Mesendoderm (in vitro differentiated cells): ENCODE measurements at places on chromosomes 2 and 18.
A peak's percentile ranks its signal among the peaks of the same experiment; 100 is the strongest.

DNA sequence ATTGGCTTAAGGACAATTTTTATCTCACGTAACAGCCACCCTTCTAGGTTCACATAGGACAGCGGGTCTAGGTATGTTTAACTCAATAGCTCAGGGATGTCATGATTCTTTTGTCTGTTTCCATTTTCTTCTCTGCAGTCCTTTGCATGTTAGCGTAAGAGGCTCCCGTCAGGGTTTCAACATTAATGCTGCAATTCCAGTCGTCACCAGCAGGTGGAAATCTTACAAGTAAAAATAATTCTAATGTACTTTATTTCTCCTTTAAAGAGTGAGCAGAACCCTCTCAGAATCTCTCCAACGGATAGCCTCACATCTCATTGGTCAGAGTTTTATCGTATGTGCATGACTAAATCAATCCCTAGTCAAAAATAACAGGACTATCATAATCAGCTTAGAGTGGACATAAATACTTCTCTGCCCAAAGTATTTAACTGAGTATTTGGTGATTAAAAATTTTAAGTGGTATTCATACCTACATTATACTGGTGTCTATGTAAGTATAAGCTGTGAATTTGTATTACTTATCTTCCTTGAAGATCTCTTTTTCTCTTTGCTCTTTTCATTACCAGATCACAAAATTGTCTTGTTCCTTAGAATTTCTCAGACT, 487.2 kb upstream of the GCFC2 start:
- H3K27me3 ChIP-seq = no peaks in the 10 kb centered on the region
- peaks cover 2% of the 10 kb centered on the region for H3K4me1 ChIP-seq
- DNase-seq = peak; percentile 88
- H3K36me3 ChIP-seq = no peaks in the 10 kb centered on the region
- no peak overlapping the region for H3K27ac ChIP-seq
- H3K4me3 ChIP-seq = no peak overlapping the region

DNA sequence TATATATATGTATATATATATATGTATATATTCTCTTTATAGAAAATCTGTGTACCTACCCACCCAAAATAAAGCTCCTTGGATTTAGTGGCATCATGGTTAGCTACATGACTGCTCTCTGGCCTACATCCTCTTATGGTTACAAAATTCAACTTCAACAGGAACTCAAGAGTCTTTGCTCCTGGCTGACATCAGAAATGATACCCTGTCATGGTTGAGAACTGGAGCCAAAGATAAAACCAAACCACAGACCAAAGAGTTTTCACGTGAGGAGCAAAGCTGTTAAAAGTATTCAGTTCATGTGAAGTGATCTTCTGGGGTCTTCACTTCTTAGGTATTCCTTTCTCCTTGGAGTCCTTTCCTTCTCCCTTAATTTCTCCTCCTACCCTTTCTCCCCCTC, 476.3 kb downstream of the SOX11 start:
- H3K36me3 ChIP-seq = no peaks in the 10 kb centered on the region
- DNase-seq = no peak
- no peak overlapping the region for H3K4me3 ChIP-seq
- no peaks in the 10 kb centered on the region for H3K4me1 ChIP-seq
- no peak overlapping the region for H3K27ac ChIP-seq
- H3K27me3 ChIP-seq = no peaks in the 10 kb centered on the region

DNA sequence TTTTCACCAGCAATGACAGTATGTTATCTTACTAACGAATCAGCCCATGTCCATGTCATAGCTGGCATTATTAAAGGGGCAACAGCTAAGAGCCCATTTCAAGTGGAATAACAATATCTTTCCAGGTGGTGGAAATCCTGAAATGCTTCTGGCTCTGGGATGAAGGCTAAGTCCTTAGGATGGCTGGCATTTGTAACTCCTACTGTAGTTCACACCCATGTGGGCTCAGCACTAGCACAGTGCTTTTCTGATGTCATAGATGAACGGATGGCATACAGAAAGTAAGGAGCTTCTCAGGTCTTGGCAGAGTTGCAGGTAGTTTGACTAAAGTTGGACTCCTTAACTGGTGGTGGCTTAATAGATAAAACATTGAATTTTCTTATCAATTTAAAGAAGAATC, 10.0 kb downstream of the TMEM200C start:
- H3K4me1 ChIP-seq = no peaks in the 10 kb centered on the region
- no peak overlapping the region for H3K4me3 ChIP-seq
- DNase-seq = no peak
- no peak overlapping the region for H3K27ac ChIP-seq
- no peaks in the 10 kb centered on the region for H3K36me3 ChIP-seq

GRCh38 chr2:239116456-239117246, 268.8 kb downstream of the TWIST2 start:
- H3K27me3 ChIP-seq = no peaks in the 10 kb centered on the region
- no peak for DNase-seq
- H3K4me1 ChIP-seq = no peaks in the 10 kb centered on the region
- no peak overlapping the region for H3K4me3 ChIP-seq

GRCh38 chr2:47653902-47654789, 128.8 kb upstream of the MSH6 start:
- DNase-seq = peak; percentile 59
- no peak overlapping the region for H3K27ac ChIP-seq
- H3K4me3 ChIP-seq = no peak overlapping the region
- peaks cover 8% of the 10 kb centered on the region for H3K4me1 ChIP-seq
- H3K27me3 ChIP-seq = no peaks in the 10 kb centered on the region

DNA sequence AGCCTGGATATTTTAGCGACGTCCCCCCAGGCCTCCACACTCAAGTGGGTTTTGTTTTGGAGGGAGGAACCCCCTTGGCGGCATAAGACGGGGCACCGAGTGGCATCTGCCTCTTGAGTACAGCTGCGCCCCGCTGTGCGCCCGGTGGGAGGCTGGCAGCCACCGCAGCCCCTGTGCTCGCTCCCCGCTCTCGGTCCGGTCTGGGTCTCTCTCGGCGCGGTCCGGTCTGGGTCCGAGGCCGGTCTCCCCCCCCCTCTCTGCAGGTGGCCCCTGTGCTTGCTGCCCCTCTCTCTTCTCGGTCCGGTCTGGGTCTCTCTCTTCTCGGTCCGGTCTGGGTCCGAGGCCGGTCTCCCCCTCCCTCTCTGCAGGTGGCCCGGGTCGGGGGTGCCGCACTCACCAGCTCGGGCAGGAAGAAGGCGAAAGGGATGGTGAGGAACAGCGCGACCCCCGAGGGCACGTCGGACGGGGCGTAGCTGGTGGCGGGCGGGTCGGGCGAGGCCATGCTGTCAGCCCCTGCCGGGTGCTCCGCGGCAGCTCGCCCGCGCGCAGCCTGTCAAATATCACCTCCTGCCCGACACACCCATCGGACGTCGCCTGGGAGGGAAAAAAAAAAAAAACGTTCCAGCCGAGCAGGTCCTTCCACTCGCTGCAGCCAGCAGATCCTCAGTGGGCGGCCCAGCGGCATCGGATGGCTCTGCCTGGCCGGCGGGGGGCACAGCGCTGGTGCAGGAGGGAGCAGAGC, at the start of gene MALL:
TSS of gene MALL (minus strand) at position 532 of the 742 bp plus-strand sequence. CDS start at position 502, 30 bp downstream.
- no peaks in the 10 kb centered on the region for H3K36me3 ChIP-seq
- peaks cover 4% of the 10 kb centered on the region for H3K4me1 ChIP-seq
- H3K27me3 ChIP-seq = peaks cover 2% of the 10 kb centered on the region

DNA sequence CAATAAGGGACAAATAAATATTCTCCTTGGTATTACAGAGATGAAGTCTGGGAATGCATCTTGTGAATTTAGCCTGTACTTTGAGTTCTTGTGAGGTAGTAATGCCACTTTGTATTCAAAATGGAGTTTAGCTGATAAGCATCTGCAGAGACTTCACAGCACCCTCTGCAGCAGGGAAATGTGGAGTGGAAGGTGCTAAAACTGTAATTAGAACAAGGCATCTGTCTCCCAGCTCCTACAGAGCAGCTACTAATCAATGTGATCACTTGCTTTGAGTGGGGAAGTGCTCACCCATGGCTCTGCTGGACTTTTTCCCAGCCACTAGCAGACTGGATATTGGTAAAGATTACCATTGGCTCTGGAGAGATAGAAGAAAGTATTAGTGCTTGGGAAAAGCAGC, 56.2 kb upstream of the TMEFF2 start:
- peak; percentile 93 for DNase-seq
- no peak overlapping the region for H3K27ac ChIP-seq
- H3K4me1 ChIP-seq = peaks cover 2% of the 10 kb centered on the region
- no peaks in the 10 kb centered on the region for H3K36me3 ChIP-seq
- no peak overlapping the region for H3K4me3 ChIP-seq

DNA sequence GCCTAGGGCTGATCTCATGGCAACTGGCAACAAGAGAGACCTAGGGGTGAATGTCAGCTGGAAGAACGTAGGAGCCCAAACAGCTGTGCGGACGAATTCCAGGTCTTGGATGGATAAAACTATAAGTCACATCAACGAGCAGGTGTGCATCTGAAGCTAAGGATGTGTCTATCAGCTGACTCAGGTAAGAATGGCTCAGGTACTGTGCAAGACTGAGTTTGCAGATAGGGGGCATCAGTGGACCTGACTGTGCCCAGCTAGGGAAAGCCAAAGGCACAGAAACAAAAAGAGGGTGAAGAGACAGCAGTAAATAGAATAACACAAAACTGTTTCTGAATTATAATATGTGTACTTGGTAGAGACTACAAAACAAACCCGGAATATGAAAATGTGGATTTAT, 357.3 kb downstream of the ZEB2 start:
- no peak overlapping the region for H3K4me3 ChIP-seq
- H3K4me1 ChIP-seq = no peaks in the 10 kb centered on the region
- H3K36me3 ChIP-seq = no peaks in the 10 kb centered on the region
- no peak overlapping the region for H3K27ac ChIP-seq
- H3K27me3 ChIP-seq = no peaks in the 10 kb centered on the region
- peak; percentile 73 for DNase-seq

DNA sequence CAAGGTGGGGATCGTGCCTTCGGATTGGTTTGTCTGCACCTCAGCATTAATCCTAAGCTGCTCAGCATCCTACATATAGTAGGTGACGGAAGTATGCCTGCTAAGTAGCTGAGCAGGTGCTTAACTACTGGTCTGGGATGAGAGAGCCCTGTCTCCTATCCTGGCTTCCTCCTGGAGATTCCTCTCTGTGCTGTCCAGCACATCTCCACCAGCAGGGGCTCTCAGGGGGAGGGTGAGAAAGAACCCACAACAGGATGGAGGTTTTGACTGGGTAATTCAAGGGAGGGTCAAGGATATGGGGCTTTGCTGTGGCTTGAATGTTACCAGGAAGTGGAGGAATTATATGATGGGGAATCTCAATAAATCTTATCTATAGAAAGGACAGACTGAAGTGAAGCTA, 45.4 kb upstream of the KIF5C start:
- H3K4me3 ChIP-seq = no peak overlapping the region
- no peaks in the 10 kb centered on the region for H3K36me3 ChIP-seq
- H3K27me3 ChIP-seq = no peaks in the 10 kb centered on the region

DNA sequence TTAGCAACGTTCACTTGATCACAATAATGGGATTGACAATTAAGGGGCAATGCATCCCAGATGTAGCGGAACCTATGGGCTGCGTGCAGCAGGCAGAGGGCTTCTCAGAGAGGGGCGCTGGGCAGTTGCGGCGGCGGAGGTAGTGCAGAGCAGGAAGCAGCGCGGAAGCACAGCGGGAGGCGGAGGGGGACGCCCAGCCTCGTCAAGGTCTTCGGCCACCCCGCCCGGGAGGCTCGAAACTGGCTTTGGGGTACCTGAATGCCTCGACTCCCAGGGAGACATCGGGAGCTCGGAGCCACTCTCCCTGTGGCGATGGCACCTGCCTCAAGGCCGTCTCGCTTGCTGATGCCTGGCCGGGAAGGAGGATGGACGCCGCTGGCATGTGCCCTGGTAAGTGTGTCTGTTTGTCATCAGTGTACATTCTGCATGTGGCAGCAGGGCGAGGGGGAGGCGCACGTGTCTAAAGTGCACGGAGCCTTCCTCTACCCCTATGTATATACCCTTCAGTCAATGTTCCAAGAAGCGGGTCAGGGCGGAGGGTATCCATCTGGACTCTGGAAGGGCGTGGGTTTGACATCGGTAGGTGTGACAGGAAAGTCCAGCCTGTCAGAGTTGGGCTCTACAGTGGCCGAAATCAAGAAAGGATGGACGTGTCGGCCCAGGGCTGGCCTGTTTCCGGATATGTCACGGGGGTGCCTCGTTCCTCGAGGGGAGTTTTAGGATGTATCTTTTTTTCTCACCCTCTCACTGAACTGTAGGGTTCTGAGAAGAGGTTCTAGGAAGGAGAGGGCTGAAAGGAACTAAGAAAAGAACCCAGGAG, 7.5 kb upstream of the SP9 start:
- peak; percentile 26 for DNase-seq
- peaks cover 41% of the 10 kb centered on the region for H3K27me3 ChIP-seq
- no peak overlapping the region for H3K4me3 ChIP-seq

DNA sequence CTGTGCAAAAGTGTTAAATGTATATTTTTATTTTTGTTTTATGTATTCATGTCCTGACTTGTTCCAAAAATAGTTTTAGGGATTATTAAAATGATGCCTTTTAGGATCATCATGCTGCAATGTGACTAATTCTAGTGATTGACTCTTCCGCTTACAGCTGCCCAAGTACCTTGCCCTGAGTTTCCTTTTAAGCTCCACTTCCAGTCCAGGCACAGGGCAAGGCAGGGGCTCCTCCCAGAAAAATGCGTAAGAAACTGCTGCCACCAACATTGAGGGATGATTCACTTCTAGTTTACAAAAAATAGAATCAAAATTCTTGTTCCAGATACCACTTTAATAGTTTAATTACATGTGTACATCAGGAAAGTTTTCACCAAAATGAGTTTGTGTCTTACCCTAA, 116.4 kb downstream of the IRS1 start:
- no peaks in the 10 kb centered on the region for H3K4me1 ChIP-seq
- no peaks in the 10 kb centered on the region for H3K36me3 ChIP-seq

DNA sequence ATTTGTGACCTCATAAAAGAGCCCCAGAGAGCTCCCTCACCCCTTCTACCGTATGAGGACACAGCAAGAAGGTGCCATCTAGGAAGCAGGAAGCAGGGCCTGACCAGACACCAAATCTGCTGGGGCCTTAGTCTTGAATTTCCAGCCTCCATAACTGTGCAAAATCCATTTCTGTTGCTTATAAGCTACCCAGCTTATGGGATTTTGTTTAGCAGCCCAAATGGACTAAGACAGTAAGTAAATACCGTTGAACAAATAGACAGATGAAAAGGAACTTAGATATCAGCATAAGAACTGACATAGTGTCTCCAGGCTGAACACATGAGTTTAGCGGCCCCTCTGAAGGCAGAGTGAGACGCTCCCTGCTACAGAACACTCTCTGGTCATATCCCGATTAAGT, 130.9 kb downstream of the UXS1 start:
- no peak for DNase-seq
- peaks cover 7% of the 10 kb centered on the region for H3K4me1 ChIP-seq
- peaks cover 5% of the 10 kb centered on the region for H3K27me3 ChIP-seq
- no peak overlapping the region for H3K4me3 ChIP-seq

- H3K4me3 ChIP-seq = no peak overlapping the region
- H3K27ac ChIP-seq = no peak overlapping the region
- no peak for DNase-seq
- H3K4me1 ChIP-seq = peaks cover 7% of the 10 kb centered on the region
- no peaks in the 10 kb centered on the region for H3K27me3 ChIP-seq
Observed at GRCh38 chr2:128258218-128258617, 60.5 kb downstream of the HS6ST1 start.
